ENCODE measurements at places on chromosomes 5 and 9.

DNA sequence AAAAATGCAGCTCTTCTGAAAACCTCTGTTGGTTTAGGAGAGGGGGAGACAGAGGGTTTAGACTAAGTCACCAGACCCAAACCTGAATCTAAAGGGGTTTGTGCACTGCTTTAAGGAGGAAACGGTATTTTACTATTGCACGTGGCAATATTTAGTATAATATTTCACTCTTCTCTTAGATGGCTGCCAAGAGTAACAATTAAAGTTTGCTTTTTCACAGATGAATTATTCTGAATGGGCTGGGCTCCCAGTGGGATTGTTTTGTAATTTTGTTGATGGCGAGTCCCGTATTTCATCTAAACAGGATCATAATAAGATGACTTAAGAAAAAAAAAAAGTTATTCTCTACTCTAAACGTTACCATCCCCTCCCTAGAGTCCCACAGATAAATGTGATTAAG lies 245.4 kb downstream of the PCSK5 start:
- peak; percentile 38 for DNase-seq

DNA sequence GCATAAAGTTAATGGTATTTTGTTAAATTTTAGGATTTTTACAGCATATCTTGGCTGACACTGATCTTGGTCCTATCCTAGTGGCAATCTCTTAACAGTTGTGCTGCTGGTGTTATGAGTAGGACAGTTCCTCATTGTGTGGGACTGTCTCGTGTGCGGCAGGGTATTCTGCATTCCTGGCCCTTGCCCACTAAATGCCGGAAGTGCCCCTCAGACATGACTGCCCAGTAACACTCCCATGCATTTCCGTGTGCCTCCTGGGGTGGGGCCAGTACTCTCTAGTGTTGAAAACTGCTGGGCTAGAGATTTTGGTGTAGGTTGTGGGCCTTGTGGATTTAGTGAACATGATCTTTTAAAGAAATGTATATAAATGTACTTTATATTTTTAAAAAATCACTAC lies 227.1 kb upstream of the DMRT1 start:
- DNase-seq, result no peak

GRCh38 chr5:180454752-180455151 lies 39.4 kb upstream of the CNOT6 start:
- no peak for DNase-seq

- no peak for DNase-seq
Measured at GRCh38 chr5:126852841-126853271, 75.9 kb downstream of the LMNB1 start.

All from NCI-H345 (cell line).